Cardiac septum (tissue), 1 donor: ENCODE measurements at places on chromosomes 6 and 20. TPM values are rescaled to one million over a fixed set of nuclear protein-coding genes. Genes with fewer than 3 reads are reported as not detected.

GRM4 gene
- not detected for total RNA-seq

VIP gene
- total RNA-seq: 0.67 TPM

FAM217A gene
- not detected for total RNA-seq

TGM3 gene
- total RNA-seq: not detected

NMBR gene
- not detected for total RNA-seq
